ENCODE measurements at places on chromosomes 12 and 14.
A peak's percentile ranks its signal among the peaks of the same experiment; 100 is the strongest.

- no peak for DNase-seq
Observed at GRCh38 chr12:49585477-49586459, 17.8 kb upstream of the MCRS1 start.

- DNase-seq = peak; percentile 37
Observed at GRCh38 chr12:113980537-113981337, 14.6 kb upstream of the RBM19 start.

DNA sequence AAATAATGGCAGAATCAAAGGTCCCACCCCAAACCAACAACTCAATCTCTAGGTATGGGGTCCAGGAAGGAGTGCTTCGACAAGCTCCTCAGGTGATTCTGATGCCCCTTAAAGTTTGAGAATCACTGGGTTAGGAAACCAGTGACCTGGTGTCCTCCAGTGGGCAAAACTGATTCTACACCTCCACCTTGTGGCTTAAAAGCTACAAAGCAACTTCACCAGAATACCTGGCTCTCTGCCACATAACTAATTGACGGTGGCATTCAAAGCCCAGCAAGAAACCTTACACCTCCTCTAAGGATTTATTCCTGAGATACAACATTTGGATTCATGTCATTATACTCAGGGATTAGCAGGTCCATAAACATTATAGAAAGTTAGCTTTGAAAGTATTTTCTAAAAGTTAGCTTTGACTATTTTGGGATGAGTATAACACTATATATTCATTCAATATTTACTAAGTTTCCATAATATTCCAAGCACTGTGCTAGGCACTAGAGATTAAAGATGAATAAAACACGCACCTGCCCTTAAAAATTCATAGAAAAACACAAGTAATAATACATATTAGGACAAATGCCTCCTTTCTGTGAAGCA, 45.4 kb downstream of the DCAF5 start:
- peak; percentile 44 for DNase-seq

DNA sequence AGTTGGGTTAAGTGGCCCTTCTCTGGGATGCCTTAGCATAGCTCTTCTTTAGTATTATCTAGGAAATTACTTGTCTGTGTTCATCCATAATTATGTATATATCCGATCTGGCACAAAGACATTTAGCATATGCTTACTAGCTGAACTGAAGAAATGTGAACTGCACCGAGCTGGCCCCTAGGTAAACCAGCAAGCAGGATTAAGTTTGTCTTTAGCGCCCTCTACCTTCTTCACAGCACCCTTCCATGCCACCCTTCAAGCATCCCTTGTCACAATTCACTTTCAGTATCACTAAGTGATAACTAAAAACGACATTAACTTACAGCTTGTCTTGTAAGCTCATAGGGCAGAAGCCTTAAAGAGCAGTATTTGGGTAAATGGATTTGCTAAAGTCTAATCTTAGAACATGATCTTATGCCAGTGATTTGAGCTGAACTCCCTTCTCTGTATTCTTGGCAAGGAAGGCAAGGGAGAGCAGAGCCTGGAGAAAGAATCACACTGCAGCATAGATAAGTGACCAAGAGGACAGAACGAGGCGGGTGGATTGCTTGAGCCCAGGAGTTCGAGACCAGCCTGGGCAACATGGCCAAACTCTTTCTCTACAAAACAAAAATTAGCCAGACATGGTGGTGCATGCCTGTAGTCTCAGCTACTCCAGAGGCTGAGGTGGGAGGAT, 2.6 kb upstream of the HAL start:
- peak; percentile 73 for DNase-seq

GRCh38 chr12:123532808-123533649, 490 bp downstream of the RILPL1 start:
- DNase-seq = peak; percentile 45

DNA sequence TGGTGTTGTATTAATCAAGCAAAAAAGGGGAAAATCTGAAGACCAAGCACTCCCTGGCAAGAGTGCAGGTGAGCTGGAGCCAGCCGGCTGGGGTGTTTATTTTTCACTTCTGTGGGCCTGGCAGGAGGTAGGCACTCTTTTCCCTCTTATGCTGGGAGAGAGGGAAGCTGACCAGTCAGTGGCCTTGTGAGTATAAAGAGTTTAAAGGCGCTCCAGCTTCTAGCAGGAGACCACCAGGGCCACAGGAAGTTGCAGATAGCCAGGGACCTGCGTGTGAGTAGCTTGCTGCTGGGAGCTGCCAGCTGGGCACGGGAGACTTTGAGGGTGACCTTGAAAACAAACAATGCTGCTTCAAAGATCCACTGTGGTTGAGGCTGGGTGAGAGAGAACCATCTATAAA, 217.4 kb upstream of the PWP1 start:
- DNase-seq = no peak

DNA sequence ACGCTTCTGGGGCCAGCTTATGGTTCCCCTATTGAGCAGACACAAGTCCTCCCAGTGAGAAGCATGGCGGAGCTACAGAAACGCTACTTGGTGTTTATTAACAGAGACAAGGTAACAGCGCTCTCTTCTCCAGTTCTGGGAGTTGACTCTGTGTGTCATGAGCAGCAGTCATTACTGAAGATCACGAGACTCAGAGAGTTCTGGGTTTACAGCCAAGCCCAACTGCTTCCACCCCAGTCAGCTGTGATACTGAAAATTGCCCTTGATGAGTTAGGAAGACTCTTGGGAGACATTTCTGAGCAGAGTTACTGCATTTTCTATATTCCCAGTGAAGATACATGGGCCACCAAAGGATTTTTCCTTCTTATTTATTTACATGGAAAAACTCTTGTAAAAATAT, 48.6 kb downstream of the CFAP251 start:
- DNase-seq = no peak

DNA sequence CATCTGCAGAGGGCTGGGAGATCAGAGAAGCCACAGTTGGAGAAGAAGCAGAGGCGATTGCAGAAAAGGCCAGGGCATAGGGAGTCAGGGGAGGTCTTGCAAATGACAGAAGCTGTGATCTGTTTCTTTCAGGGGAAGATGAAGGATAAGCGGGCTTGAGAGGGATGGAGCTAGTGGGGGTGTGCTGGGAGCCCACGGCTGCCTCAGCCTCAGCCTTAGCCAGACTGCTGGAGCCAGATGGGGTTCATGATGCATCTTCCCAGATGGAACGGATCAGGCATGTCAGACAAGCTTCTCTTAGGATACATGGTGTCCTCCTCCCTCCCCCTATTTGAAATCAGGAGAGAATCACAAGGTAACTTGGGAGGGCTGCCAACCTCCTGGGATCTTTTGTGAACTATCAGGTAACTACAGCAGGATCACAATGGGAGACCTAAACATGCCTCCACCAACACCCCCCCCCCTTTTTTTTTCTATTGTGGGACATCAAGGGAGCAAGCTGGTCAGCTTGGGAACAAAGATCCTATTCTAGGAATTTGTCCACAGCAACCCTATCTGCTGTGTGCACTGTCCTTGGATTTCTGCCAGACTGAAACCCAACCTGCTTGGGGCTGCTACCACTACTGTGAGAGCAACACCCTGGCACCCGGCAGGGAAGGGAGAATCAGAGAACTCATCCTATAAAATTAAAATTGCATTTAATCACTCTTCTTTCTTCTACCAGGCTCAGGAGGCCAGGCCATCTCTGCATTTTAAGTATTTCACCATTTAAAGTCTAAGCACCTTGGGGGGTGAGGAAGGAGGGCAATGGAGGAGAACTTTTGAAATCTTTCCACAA, 10.7 kb upstream of the ATP2A2 start:
- DNase-seq = no peak

DNA sequence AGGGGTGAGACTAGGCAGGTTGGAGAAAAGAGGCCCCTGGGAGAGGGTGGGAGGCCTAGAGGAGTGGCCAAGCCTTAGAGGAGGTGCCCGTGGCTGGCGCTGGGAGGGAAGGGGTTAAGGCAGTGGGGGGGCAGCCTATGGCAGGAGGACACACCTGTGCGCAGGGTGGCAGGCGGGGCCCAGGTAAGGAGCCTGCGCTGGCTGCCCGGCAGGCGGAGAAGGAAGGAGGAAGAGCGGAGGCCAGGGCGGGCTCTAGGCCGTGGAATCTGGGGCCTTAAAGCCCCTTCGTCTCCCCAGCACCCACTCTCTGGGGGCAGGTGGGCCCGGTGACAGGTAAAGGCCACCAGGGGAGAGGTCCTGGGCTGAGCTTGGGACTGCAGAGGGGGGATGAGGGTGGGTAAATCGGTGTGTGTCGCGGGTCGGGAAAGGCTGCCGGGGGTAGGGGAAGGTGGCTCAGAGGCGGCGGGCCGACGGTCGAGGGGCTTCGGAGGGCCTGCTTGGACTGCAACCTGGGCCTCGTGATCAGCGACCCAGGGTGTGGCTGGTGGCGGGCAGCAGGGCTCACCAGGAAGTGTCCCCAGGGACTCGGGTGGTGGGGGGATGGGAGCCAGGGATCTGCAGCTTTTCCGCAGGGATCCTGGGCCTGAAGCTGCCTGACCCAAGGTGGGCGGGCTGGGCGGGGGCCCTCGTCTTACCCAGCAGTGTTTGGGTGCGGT, 7.3 kb downstream of the PHB2 start:
- DNase-seq = no peak

GRCh38 chr12:104669089-104669721, 212.5 kb downstream of the CHST11 start:
- DNase-seq = no peak

GRCh38 chr14:89241257-89241656, 175.8 kb downstream of the FOXN3 start:
- peak; percentile 43 for DNase-seq

GRCh38 chr12:32052212-32052713, 54.4 kb upstream of the BICD1 start:
- no peak for DNase-seq

GRCh38 chr12:125210104-125210755, 145.0 kb downstream of the AACS start:
- no peak for DNase-seq

DNA sequence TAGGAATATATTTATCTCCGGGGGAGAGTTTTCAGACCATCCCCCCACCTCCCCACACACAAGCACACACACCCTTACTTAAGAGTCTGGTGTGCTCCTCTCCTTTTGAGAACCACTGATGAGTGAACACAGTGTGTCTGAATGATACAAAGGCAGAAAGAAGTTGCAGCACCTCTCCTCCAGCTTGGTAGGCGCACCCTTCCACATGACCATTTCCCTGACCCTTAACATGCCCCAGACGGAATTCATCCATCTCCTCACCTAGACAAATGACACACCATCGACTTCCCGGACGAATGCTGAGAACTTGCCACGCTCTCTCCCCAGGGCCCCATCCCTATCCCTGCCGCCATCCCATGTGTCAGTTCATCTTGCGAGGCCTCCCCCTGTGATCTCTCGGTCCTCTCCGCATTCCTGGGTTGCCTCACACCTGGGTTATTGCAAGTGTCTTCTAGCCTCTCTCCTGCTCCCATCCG, 3.9 kb downstream of the TNFRSF1A start:
- no peak for DNase-seq

GRCh38 chr12:125183187-125184067, 118.2 kb downstream of the AACS start:
- peak; percentile 84 for DNase-seq

- no peak for DNase-seq
Observed at GRCh38 chr12:123131291-123131832, 19.5 kb downstream of the PITPNM2 start.

DNA sequence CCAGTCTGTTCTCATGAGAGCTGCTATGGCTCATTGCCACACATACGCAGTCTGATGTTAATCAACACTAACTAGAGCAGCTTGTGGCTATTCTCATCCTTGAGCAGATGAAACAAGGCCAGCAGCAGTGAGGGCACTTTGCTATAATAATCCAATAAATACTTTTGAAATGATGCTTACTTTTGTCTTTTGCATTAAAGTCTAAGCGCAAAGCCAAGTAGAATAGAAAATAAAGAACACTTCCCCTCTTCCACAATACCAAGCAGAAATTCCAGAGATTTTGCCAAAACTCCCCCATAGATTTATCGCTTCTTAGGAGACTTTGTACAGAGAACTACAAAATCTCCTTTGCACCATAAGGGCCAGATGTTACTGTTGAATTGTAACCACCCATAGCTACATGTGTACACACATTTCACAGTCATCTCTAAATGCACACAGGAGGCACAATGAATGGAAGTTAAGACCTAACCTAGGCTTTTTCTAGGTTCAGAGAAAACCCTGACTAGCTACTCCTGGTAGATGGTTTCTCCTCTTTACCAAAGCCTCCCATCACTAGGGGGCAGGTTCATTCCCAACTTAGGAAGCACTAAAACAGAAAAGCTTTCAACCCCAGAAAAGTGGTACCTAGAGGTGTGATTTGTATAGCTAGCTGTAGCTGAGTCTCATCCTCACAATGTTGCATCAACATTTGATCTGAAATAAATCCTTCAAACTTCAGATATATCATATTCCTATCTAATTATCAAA, 119.3 kb downstream of the HMGA2 start:
- DNase-seq = no peak

GRCh38 chr12:5442251-5443006, 10.5 kb downstream of the NTF3 start:
- no peak for DNase-seq

DNA sequence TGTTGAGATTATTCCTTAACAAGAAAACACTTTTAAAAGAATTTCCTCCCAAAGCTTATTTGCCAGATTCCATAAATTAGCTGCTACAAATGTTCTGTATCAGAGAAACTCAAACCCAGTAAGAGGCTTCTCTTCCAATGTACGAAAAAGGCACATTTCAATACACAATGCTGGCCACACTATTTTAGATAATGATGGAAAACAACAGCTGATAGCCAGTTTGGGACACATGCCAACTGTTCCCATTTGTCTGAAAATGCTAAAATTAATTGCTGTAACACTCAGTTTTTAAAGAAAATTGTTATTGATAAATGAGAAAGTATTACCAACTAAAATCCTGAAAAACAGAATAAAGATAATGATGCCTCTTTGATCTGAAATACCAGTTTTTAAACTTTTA, 4.4 kb downstream of the CFL2 start:
- no peak for DNase-seq

GRCh38 chr14:105857220-105857825, 330.9 kb downstream of the TMEM121 start:
- DNase-seq = peak; percentile 47

- DNase-seq = no peak
Observed at GRCh38 chr14:33567731-33568130, 383.1 kb downstream of the EGLN3 start.

DNA sequence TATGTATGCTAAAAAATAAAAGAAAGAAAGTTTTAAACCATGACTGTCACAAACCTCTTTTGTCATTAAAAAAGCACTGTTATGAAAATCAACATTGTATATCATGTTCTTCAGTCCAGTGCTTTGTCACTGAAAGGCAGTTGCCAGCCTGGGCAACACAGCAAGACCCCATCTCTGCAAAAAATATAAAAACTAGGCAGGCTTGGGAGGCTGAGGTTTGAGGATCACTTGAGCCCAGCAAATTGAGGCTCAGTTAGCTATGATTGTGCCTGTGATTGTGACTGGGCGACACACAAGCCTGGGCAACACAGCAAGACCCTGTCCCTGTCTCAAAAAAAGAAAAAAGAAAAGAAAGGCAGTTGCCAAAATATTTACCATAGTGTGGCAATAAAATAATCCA, 102.7 kb upstream of the NAP1L1 start:
- no peak for DNase-seq

DNA sequence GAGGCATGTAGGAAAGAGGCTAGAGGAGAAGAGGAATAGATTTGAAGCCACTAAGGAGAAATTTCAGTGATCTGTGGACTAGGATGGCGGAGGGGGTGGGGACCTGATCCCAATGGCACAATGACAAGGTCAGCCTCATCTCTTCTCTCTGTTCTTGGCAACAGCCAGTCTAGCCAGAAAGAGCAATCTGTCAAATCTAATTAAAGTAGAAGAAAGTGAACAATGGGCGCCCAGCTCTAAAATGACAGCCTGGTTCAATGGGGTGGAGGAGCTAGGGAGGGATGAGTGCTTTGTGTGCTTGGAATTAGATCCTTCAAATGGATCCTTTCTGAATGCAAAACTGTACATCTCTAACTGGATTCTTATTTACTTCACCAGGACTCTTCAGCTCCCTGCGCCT, 37.2 kb upstream of the TUBA1C start:
- DNase-seq = no peak

All from B cell (primary cell).